NCI-H2029 (cell line): ENCODE measurements at places on chromosomes 1 and 21.
A peak's percentile ranks its signal among the peaks of the same experiment; 100 is the strongest.

DNA sequence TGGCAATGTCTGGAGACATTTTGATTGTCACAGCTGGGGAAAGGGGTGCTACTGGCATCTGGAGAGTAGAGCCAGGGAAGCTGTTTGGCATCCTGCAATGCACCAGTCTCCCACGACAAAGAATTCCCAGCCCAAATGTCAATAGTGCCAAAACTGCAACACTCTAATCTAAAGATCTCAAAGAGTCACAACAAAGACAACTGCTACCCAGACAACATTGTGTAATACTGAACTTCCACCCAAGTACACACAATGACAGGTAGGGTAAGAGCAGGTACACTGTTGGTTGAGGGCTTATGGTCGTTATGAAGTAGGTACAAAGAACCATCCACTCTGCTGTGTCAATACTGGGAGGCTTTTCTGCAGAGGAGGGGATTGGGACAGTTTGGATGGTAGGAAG, 8.2 kb upstream of the TMEM51 start:
- DNase-seq, result no peak

GRCh38 chr21:45547545-45547900, 5.3 kb upstream of the SLC19A1 start:
- DNase-seq, result no peak

GRCh38 chr21:20341431-20341830, 656.8 kb upstream of the NCAM2 start:
- DNase-seq, result no peak

DNA sequence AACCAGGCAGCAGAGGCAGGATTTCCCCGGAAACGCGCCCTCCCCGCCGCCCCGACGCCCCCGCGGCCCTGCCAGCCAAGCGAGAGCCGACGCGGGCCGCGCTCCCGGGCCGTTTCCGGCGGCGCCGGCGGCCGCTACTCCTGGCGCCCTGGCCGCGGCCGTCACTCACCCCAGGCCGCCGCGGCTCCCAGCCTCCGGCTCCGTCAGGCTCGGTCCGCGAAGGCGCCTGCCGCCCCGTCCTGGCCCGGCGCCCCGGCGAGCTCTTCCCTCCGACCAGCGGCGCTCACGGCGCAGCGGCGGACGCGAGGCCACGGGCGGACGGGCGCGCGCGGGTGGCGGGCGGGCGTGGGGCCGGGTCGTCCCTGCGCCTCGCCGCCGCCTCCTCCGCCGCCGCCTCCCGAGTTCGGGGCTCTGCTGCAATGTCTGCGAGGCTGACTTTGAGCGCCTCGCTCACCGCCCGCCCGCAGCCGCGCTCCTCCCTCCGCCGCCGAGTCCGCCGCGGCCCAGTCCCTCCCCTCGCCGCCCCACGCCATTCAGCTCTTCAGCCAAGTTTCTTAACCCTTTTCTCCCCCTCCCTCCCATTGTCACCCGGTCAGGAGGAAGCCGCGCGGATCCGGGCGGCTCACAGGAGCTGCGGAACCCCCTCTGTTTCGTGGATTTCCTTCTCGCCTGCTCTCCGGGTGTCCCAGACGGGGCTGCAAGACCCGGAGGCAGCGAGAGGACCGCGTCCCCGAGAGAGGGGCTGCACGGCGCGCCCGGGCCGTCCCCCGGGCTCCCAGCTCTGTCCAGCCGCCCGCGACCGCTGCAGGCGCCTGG, at the start of gene NRIP1:
TSS of gene NRIP1 (minus strand) at position 425 of the 816 bp plus-strand sequence. CDS start 96,808 bp downstream, outside the sequence.
- peak; percentile 33 for DNase-seq

- DNase-seq, result no peak
Measured at GRCh38 chr1:1355416-1355815, 2.9 kb downstream of the MXRA8 start.

DNA sequence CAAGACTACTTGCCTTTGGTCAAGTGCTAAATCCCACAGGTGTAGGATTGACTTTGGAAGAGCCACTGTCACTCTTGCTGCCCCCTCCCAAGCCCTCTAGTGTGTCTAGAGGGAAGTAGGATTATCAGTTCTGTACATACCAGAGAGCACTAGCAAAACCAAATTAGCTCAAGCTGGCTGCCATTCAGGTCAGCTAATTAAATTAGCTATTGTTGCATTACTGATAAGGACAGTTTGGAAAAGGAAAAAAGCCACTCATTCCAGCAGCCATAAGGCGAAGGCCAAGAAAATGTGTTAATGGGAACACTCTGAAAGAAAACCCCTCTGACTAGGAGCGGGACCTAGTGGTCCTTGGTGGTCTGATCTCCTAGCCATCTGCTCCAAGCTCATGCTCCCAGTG, 321.7 kb downstream of the PBX1 start:
- no peak for DNase-seq

DNA sequence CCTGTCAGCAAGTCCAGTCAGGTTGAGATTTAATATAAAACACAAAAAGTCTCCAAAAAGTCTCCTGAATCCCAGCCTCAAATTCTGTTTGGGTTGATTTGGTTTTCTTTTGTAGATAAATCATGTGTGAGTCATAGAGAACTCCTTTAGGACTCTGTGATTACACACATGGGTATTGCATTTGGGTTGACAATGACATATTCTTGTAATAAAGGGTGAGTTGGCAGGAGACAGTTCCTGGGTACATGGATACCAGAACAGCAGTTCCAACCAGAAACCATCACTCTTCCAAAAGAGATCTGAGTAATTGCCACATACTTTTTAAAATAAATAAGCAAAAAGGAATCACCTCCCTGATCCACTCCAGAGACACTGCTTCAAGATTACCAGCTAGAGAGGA, 8.9 kb downstream of the CR2 start:
- DNase-seq, result no peak

- DNase-seq, result no peak
Measured at GRCh38 chr1:106831511-106831910, 225.0 kb upstream of the PRMT6 start.

DNA sequence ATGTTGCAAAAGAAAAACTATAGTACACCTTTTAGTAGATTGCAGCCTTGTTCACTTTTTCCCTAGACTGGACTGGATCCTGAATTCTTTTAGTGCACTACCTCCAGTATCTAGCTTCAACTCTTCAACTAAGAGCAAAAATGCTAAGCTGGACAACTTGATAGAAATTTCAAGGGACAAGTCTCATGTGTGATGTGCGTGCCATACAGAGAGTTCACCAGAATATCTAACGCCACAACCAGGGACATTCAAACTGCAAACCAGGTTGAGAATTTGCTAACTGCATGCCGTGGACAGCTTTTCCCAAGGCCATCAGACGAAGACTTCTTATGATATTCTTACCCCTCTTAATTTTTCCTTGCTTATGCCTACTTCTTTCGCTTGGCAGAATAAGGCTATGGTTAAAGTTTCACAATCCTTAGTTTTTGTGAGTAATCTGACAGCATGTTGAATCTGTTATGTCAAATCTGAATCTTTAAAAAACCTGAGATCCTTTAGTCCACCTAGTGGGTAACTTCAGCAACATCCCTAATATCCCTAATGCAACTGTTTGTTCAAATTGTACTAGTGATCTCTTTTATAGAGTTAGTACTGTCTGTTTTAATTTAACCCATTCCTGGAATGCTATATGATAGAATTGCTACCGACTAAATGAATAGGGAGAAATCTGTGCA, 66.4 kb downstream of the DDAH1 start:
- no peak for DNase-seq

GRCh38 chr1:234375672-234376071, 2.4 kb downstream of the COA6 start:
- DNase-seq, result no peak

- no peak for DNase-seq
Measured at GRCh38 chr1:164347980-164348379, 211.0 kb upstream of the PBX1 start.

DNA sequence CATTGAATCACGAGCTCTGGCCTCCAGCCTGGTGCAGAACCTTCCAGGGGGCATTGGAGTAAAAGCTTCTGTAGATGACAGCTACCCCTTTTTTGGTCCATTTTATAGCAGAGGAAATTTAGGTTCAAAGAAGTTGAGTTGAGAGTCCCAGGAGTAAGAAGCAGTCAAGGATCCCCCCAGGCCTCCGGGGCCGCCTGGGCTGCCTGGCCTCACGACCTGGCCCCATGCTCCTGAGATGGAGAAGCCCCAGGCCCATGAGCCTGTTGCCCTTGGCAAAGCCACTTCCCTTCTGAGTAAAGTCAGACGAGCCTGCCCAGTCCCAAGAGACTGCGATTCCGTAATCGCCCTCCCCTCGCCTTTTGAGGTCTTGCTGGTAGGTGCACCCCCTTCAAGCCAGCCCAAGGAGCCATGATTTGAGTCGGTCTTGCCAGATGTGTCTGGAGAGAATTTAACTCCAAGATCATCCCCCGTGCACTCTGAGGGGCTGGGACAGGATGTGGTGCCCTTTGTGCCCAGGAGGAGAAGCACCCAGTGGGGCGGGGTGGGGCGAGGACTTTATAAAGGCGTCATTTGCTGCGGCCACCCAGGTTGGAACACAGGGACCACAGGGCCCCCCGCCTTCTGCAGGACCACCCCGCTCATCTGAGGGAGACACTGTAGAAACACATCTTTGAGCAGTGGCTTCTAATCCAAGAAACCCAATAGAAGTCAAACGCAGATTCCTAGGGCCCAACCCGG, 30.1 kb downstream of the PDE9A start:
- no peak for DNase-seq

- DNase-seq, result no peak
Measured at GRCh38 chr21:31286621-31287020, 57.4 kb downstream of the TIAM1 start.

DNA sequence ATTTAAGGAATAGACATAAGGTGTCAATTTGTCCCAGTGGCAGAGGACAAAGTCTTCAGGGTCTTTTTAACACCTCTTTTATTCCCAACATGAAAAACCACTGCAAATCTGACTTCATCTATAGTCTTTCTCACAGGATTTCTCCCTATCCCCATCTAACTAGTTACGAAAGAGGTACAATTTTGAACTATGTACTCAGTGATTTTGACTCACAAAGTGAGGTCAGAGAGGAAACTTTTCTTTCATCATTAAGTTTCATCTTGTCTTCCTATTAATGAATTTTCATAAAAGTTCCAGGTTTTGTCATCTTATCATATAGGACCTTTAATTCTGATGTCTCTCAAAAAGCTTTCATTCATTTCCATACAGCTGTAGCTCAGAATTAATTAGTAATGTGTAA, 63.3 kb downstream of the ASH1L start:
- DNase-seq, result no peak

- no peak for DNase-seq
Measured at GRCh38 chr1:244254467-244254866, 197.2 kb downstream of the ADSS2 start.
